T-helper 1 cell (primary cell): ENCODE measurements at places on chromosomes 2 and 18.

DNA sequence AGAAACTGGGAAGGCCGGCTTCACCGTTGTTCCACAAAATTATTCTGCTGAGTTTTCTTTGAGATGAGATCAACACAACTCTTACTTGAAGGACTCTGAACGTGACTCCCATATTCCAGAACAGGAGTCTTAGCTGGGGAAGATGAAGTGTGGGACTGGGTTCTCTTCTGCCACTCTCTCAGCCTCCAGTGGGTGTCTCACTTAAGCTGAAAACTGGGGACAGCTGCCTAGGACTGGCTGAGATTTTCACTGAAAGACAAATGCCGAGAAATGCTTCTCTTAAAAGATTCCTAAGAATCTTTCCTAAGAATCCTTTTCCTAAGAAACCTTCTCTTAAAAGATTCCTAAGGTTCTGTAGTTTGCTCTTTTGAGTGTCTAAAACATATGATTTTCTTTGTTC lies 156.6 kb upstream of the LHCGR start:
- DNase-seq, result no peak

DNA sequence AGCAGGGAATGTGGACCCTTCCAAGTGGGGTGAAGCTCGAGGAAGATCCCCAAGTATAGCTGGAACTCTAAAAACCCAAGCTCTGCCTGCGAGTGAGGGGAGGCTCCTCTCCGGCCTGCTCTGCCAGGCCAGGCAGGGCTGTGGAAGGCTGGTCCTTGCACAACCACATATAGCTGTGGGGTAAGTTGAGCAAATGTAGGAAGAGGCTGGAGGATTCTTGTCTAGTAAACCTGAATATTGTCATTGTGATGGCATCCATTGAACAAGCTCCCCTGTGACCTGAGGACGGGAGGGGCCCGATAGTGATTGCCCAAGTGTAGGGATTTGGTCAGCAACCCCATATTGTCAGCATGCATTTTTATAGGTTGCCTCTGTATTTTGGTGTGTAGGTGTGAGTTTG lies 103.0 kb downstream of the ACKR3 start:
- no peak for DNase-seq

- no peak for DNase-seq
These were observed 376.4 kb upstream of the ATP5MC3 start for GRCh38 chr2:175557810-175558377.

DNA sequence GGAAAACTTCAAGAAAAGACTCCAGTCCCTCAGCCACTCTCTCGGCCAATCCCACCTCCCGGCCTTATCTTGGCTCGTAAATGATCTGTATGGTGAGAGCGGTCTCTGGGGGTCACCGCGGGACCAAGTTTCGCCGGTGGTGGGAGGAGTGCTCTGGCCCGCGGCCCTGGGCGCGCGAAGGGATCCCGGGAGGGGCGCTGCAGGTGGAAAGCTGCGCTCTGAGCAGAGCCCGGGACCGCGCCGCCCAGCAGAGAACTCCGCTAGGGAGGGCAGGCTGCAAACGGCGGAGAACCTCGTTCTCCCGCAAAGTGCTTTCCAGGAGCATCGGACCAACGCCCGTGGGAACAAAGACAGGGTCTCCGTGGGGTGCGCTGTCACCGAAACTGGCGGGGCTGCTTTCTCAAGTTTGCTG lies 622 bp downstream of the LRP2 start:
- DNase-seq, result no peak

GRCh38 chr2:147916723-147917122 lies 71.9 kb downstream of the ACVR2A start:
- DNase-seq, result no peak

DNA sequence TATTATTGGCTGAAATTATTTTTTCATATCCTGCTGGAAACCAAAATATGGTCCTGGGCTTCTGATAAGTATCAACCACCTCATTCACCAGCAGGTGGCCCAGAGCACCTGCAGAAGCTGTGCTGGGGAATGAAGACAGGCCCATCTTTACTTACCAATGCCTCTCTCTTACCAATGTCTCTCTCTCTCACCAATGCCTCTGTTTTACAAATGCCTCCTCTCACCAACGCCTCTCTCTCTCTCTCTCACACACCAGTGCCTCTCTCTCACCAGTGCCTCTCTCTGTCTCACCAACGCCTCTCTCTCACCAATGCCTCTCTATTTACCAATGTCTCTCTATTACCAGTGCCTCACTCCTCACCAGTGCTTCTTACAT lies 2.3 kb upstream of the MAL start:
- DNase-seq, result peak; percentile 45

DNA sequence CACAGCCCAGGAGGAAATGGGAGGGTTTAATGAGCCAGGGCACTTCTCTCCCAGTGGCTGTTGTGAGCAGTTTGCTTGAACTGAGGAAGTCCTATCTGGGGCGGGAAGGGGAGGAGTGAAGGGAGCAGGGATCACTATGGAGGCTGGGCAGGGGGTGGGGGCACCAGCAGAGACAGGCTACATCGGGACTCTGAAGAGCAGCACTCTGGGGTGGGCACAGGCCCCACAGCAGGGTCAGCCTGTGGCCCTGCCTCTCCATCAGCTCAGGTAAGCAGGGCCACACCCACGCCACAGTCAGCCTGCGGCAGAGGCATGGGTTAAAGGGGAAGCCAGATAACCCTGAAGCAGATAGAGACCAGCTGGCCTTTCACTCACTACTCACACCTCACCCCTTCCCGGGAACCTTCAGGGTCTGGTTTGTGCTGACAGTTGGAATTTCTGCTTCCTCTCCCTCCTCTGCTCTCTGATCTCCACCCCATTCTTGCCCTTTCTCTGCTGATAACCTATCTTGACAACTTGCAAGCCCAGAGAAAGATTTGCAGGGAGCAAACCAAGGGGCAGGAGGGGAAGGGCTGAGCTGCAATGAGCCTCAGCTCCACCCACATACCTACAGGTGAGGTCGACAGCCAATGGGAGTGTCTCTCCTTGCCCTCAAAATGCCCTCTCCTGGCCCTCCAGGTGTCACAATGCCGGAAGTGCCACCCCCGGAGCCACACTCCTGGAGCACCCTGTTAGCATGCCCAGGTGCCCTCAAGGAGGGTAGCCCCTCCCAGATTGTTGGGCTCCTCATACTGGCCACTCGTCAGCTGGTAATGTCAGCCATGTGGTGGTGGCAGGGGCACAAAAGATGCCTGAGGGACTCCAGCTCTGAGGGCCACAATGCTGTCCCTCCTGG lies 3.7 kb downstream of the SIGLEC15 start:
- no peak for DNase-seq
